Liver (tissue), 10 donors: ENCODE measurements at places on chromosomes 5 and 9. TPM values are rescaled to one million over a fixed set of nuclear protein-coding genes. Genes with fewer than 3 reads are reported as not detected.

PCDH12 gene
- total RNA-seq, result 4.9 TPM

CDH9 gene
- total RNA-seq, result not detected

PLEKHG4B gene
- 0.05 TPM for total RNA-seq

SH3TC2 gene
- total RNA-seq, result 6.2 TPM

PCDHA8 gene
- total RNA-seq, result under 0.01 TPM

PRR16 gene
- total RNA-seq, result 0.14 TPM

SMIM33 gene
- total RNA-seq, result not detected

CSF2 gene
- total RNA-seq, result not detected

TEX53 gene
- total RNA-seq, result not detected

OR1L4 gene
- total RNA-seq, result not detected

TMEM171 gene
- total RNA-seq, result not detected

PCDHB12 gene
- 0.33 TPM for total RNA-seq

MLANA gene
- total RNA-seq, result 0.05 TPM

DAPK1 gene
- 25.4 TPM for total RNA-seq

FBXO4 gene
- 7.7 TPM for total RNA-seq

ALDH1A1 gene
- 178 TPM for total RNA-seq

LRRC70 gene
- 2.8 TPM for total RNA-seq

TAF11L12 gene
- total RNA-seq, result not detected

PTGER4 gene
- 6.8 TPM for total RNA-seq
